ENCODE measurements at places on chromosomes 5 and 9. TPM values are rescaled to one million over a fixed set of nuclear protein-coding genes. Genes with fewer than 3 reads are reported as not detected.

The PLK2 gene
- total RNA-seq: 512 TPM

The SLC36A2 gene
- not detected for total RNA-seq

The AFAP1L1 gene
- 22.4 TPM for total RNA-seq

The KCNMB1 gene
- total RNA-seq: not detected

The CEMIP2 gene
- total RNA-seq: 29.8 TPM

Data from cardiac atrium fibroblast (primary cell).